ENCODE measurements at places on chromosomes 4 and X.

DNA sequence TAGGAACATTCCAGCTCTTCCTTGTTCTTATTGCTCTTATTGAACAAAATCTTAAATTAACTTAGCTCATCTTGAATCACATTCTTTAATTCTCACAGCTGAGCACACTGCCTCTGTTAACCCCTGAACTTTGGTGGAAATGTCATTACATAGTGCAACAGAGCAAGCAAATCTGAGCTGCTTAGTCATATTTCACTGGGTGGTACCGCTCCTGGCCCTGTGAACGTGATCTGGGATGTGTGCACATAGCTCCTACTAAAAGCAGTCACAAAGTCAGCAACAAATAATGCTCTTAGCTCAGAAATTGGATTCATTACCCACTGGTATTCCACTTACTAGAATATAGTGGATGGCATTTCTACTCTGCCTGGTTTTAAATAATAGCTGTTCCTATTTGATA, 27.9 kb downstream of the ARHGEF6 start:
- peak; percentile 95 for ATAC-seq

GRCh38 chrX:38882894-38883626, 81.8 kb downstream of the MID1IP1 start:
- peak; percentile 67 for ATAC-seq

DNA sequence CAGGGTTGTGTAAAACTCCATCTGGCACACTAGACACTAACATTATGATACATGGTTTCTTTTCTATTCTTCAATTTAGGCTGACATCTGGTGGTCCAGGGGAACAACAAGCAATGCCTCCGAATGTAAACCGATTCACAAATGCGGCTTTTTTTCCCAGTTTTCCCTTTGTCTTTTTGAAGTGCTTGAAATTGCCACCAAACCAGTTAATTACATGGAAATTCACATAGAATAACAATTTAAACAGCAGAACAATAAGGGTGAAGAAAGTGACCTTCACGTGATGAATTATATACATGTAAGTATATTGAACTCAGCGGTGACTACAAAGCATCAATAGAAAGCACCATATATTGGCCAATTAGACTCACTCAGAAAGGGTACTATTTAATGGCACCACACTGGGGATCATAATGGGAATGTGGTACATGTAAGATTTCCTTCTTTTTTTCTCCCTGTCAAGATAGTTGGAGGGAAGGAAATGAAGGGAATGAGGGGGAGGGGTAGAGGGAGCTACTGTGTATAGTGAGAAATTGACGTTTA, 103.9 kb downstream of the MMRN1 start:
- no peak for ATAC-seq

DNA sequence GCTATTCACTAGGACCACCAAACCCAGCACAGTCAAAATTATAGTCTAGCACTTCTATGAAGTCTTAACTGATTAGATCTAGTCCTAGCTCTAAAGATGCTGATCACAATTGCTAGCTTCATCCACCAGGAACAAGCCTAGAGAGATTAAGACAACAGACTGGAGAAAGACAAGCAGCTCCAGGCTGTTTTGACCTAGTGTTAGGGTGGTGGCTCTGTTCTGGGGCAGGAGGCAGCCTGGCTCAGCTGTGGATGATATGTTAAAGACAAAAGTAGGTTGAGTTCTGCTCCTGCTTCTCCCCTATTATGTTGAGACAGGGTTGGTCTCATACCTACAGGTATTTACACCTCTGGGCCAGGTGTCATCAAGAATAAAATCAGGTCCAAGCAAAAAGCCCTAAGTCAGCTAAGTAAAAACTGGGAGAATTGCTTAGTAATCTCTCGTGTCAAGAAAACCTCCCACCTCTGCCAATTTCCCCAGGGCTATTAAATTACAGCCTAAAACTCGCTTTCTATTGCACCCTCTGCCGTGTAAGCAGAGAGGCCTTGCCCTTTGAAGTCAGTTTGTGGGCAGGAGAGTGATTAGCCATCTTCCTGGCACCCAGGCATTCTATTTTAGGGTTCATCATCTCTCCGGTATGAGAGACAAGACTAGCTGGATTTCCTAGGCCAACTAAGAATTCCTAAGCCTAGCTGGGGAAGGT, 39.9 kb downstream of the RAB40AL start:
- no peak for ATAC-seq

DNA sequence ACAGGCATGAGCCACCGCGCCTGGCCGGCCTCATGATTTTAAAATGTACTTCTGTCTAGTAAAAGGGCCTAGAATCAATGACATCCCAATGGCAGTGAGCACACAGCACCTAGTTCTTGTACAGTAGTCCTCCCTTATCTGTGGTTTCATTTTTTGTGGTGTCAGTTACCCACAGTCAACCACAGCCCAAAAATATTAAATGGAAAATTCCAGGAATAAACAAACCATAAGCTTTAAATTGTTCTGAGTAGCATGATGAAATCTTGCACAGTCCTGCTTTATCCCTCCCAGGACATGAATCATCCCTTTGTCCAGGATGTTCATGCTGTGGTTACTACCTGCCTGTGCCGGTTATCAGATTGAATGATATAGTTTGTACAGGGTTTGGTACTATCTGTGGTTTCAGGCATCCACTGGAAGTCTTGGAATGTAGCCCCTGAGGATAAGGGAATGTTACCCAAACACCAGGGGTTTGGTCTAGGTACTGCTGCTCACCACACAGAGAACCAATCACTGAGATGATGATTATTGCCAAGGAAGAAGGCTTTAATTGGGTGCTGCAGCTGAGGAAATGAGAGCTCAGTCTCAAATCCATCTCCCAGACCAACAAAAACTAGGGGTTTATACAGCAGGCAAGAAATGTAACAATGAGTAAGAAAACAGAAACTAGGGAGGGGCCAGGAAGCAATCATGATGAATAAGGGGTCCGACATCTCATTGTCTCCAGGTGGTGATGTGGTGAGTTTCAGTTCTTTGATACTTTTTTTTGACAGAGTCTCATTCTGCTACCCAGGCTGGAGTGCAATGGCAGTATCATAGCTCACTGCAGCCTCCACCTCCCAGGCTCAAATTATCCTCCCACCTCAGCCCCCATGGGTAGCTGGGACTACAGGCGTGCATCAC, 16.2 kb upstream of the FHL1 start:
- ATAC-seq: peak; percentile 91

GRCh38 chrX:19121898-19122640, at the start of gene ADGRG2:
TSS of gene ADGRG2 (minus strand) at chrX:19122468. CDS start at chrX:19068834, 53,634 bp downstream.
- ATAC-seq: peak; percentile 91

DNA sequence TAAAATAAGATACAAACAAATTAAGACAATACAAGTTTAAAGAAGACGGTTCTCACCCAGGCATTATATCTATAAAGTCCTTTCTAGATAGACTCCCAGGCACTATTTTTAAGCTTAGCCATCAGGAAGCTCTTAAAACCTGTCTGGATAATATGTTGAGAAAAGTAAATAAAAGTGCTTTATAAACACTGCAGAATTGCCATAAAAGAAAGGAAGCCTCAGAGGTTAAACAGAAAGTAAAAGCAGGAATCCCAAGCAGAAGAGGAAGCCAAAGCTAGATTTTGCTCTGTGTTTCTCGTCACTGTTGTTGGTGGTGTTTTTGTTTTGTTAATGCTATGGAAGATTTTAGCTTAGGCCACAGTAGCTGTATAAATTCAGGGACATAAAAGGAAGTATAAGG, 1267.3 kb downstream of the PCDH19 start:
- no peak for ATAC-seq

DNA sequence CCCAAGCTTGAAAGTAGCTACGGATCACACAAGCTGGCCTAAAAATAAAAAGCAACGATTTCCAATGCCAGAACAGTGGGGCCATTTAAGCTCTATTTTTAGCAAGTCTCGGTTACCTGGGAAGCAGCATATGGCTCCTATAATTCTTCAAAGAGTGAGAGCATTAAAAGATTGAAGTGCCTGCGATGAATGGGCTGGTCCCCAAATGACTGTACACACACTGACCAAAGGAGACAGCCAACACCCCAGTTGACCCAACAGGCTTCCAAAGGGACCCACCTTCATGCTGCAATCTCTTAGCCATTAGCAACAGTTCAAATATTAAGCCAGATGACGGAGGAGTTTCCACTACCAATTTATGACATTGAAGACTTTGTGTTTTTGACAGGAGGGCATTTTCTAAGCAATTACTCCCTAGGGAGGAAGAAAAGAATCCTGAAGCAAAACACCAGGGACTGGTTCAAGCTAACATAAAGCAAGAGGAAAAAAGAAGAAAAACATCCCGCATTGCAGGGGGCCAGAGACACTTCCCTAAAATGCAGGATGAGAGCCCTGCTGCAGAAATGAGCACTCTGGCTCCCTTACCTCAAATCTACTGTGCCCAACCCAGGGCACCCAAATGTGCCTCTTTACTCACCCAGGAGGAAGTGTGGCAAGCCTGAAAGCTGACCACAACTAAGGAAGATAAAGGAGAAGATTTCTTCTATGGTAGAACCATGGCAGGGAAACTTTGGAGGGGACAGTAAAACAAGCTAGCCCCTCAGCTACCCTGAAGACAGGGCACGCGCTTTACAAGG, 21.6 kb downstream of the SH3KBP1 start:
- peak; percentile 27 for ATAC-seq

DNA sequence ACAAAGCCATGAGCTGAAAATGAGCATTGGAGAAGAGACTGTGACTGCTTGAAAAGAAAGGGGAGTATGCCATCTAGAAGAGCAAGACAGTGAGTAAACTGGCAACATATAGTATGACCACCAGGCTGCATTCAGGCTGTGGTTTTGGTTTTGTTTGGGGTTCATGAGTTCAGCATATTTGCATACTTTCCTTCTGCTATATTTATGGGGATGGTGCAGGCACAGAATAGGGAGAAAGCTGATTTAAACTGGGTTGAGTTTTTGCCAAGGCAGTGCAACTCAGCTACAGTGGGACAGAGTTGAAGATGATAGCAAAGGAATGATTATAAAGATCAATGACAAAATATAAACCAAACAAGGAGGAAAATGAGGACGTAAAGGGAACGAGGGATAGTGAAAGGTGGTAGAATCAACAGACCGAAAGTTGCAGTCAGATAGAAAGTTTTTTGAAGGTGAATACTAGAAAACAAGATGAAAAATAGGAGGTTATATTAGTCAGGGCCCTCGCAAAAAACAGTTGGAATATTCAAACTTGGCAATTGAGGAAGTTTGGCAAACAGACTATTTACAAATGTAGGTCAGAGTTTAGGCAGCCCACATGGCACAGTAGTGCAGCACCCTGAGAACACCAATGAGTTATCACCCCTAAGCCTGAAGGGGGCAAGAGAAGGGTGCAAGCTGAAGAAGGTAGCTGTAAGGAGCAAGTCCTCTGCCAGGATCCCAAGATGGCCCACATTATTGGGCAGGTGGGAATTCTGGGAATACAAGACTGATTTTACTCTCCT, 114.8 kb upstream of the MAP9 start:
- ATAC-seq: no peak

- peak; percentile 44 for ATAC-seq
Observed at GRCh38 chr4:151486168-151486567, 77.2 kb downstream of the FHIP1A start.

- ATAC-seq: no peak
Observed at GRCh38 chrX:136794080-136794479, 13.3 kb upstream of the ARHGEF6 start.

GRCh38 chrX:17798921-17799320, 61.6 kb downstream of the SCML1 start:
- ATAC-seq: no peak

DNA sequence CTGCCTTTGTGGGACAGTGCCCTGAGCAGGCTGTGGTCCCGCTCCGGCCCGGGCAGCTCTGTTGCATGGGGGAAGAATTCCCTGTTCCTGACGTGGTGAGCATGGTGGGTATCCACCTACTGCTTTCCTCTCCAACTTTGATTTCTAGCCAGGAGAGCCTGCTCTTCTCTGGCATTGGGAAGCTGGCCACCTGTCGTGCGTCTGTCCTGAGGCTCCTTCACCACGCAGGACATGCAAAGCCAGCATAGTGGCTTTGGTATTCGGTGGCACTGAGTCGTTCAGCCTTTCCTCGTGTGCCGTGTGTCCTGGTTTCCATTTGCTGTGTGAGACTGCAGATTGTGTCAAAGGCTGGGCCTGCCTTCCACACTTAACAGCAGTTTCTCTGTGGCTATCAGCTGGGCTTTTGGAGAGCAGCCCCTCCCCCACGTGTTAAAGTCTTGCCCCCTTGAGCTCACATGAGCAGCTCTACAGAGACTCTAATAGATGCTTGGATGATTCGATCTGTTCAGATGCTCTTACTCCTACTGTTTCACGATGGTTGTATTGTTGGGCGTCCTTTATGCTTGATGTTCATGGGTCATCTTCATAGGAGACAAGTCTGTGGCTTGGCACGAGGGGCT, 46.3 kb upstream of the CLCN4 start:
- ATAC-seq: no peak

DNA sequence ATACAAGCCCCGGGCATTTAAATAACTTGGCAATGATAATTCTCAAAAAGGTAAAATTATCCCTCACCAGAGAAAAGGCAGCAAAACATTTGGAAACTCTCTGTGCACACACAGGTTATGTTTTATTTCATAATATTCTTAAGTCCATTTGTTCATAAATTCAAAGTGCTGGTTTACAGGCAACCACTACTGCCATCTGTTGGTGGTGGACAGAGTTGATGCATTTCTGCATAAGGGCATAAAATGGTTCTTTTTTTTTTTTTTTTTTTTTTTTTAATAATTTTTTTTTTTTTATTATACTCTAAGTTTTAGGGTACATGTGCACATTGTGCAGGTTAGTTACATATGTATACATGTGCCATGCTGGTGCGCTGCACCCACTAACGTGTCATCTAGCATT, 31.5 kb upstream of the IL21 start:
- ATAC-seq: no peak

GRCh38 chrX:38036466-38036865, 30.1 kb downstream of the SYTL5 start:
- no peak for ATAC-seq

GRCh38 chr4:39994406-39994805, 16.7 kb upstream of the PDS5A start:
- ATAC-seq: no peak

DNA sequence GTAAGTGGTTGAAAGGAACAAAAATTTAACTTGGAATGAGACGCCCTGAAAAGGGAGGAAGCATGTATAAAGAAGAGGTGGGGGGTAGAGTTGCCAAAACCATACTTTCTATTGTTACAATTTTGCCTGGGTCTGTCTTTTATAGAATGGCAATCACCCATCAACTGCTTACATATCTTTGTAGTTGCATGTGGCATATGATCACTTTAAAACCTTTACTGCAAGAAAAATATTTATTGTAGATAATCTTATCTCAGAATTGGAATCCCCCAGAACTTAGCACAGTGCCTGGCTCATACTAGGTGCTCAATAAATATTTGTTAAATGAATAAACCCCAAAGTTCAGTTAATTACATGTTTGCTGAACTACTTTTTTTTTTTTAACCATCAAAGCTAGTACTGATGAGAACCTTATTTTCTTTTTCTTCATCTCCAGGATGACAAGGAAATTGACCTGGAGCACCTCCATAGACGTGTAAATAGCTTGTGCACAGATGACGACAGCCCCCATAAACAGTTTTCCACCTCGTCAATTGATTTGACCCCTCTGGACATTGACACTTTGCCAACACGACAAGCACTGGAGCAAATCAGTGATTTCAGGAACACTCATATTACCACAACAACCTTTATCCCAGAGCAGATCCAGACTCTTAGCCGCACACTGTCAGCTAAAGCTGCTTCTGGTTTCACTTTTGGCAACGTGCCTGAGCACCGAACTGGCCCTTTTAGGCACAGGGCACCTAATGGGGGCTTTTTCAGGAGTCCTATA, 56.7 kb upstream of the ATOH1 start:
- no peak for ATAC-seq

GRCh38 chr4:41212616-41213203, 1.6 kb downstream of the APBB2 start:
- ATAC-seq: peak; percentile 3

Data from motor neuron (in vitro differentiated cells).